NCI-H2081 treated with DMSO at 0.1 percent for 48 hours (cell line): ENCODE measurements at places on chromosomes 12 and 14.
A peak's percentile ranks its signal among the peaks of the same experiment; 100 is the strongest.

- no peak for DNase-seq
Observed at GRCh38 chr12:1790444-1790843, 29.9 kb upstream of the LRTM2 start.

- no peak for DNase-seq
Observed at GRCh38 chr12:117026921-117027250, 72.3 kb downstream of the TESC start.

DNA sequence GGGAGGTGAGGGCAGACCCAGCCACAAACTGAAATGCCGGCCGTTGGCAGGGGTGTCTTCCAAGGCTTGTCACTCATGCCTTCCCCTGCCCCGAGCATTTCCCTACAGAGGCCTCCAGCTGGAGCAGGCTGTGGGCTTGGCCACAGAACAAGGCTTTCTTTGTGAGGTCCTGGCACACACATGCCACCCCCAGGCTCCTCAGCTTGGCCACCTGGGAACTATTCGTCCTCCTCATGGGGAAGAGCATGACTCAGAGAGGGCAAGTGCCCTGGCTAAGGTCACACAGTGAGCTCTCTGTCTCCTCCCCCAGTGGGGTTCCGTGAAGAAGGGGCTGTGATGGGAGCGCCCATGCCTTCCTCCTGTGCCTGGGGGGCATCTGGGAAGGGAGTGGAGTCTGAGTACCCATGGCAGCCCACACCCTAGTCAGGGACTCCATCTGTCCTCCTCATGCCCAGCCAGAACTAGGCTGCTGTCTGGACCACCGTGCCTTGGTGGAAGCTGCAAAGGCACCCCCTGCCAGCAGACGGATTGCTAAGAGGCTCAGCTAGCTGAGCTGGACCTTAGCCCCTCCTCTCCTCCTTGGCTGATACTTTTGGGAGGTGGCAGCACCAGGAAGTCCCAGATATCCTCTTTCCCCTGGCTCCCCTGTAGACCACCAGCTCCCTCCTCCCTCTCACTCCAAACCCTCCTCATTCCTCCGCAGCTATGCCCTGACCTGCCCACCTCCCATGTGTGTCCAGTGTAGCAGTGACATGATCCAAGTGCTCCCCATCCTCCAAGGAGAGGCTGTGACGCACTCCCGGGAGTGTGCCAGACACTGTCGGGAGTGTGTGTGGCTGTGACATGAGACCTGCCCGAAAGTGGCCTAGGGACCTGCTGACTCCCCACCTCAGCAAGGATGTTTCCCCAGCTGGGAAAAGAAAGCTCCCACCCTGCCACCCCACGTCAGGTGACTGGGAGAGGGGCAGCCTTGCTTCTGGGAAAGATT lies 21.4 kb downstream of the ABCB9 start:
- DNase-seq: no peak

- no peak for DNase-seq
Observed at GRCh38 chr14:94494085-94494484, 15.2 kb downstream of the SERPINA12 start.

GRCh38 chr12:7304456-7304855 lies 584 bp downstream of the ACSM4 start:
- DNase-seq: no peak

GRCh38 chr12:53500142-53500775 lies 824 bp upstream of the TARBP2 start:
- no peak for DNase-seq

DNA sequence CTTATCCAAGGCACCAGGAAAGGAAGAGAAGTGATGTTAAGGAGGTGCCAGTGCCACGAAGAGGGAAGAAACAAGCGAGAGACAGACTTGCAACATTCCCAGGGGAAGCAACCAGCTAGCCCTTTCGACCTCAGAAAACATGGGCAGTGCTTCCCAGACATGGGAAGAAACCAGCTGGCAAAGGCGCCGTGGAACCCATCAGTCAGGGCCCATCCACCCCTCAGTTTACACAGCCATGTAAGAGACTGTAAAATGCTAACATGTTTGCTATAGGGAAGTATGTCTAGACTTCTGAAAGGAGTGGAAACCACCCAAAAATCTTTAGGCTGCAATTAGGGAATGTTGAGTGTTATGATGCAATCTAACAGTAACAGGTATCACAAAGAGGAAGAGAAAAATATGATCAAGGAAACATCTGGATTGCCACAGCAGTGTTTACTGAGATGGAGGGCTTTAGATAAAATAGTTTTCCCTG lies 26.3 kb downstream of the ANAPC5 start:
- no peak for DNase-seq

DNA sequence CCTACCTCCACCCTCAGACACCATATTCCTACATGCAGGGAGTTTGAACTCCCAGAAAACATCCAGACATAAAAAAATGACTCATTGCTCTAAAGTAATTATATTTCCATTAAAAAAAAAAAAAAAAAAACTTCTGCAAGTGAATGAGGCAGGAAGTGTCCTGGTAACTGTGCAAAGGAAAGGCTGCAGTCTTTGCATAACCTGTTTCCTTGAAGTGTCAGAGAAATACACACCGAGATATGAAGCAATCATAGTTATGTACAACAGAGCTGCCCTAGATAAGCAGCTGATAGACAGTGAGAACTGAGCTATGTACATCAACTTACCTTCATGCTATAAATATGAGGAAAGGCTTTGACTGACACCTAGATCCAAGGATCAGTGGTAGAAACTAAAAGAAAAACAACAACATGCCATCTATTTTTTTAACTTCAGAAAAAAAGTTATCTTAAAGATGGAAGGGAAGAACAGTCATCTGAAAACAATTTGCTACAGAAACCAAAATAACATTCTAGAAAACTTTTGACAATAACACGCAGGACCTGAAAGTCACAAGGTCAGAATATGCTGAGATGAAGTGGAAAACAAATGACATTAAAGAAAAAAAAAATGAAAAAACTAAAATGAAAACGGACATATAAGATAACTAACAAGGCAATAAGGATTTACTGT lies 263.2 kb downstream of the SEC23A start:
- DNase-seq: no peak

DNA sequence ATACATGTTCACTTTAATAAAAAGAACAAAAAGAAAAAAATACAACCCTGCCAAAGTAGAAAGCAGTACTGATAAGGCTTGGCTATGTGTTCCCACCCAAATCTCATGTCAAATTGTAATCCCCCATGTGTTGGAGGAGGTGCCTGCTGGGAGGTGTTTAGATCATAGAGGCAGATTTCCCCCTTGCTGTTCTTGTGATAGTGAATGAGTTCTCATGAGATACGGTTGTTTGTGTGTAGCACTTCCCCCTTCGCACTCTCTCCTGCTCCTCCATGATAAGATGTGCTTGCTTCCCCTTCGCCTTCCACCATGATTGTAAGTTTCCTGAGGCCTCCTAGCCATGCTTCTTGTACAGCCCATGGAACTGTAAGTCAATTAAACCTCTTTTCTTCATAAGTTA lies 59.9 kb downstream of the USP15 start:
- DNase-seq: no peak

DNA sequence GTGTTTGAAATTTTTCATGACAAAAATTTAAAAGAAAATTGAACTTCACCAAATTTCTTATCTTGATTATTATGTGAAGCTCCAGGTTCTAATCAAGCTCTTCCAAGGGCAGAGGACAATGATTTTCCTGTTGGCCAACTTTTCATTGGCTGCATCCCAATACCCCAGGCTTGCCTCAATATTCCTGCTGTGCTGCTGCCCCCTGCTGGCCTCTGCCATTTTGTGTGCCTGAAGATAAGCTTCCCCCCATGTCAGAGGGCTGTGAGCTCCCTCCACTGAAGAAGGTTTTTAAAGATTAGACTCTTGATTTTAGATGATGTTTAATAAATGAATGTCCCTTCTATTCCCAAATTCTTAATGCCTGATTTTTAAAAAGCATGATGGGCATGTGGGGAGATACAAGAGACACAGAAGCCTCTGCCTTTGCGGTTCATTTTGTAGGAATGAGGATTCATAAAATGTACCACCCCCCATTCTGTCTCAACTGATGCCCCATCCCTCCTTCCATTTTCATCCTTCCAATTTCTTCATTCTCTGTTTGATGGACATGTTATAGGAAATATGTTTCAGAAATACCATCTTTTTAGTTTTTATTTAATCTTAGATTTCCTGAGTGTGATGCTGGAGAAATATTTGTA lies 76.7 kb upstream of the RGS6 start:
- no peak for DNase-seq

GRCh38 chr12:57604992-57605810 lies 577 bp downstream of the DTX3 start:
- DNase-seq: no peak

GRCh38 chr14:101010293-101010692 lies 106.8 kb upstream of the RTL1 start:
- DNase-seq: no peak

DNA sequence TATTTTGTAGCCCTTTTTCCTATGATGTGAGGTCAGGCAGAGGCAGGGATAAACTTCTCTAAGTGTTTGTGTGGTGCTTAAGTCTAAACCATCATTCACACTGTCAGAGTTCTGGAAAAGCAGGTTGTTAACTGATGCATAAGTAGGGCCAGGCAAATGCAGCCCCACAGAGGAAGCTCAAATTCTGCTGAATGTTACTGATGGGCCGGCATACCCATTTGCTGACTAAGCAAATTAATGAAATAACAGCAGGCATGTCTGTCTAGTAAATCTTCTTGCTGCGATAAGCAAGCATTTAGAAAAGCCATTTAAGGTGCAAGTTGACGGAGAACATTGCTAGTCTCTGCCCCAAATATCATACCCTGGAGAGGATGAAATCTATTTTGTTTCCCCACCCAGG lies 523.2 kb upstream of the CCDC196 start:
- no peak for DNase-seq

DNA sequence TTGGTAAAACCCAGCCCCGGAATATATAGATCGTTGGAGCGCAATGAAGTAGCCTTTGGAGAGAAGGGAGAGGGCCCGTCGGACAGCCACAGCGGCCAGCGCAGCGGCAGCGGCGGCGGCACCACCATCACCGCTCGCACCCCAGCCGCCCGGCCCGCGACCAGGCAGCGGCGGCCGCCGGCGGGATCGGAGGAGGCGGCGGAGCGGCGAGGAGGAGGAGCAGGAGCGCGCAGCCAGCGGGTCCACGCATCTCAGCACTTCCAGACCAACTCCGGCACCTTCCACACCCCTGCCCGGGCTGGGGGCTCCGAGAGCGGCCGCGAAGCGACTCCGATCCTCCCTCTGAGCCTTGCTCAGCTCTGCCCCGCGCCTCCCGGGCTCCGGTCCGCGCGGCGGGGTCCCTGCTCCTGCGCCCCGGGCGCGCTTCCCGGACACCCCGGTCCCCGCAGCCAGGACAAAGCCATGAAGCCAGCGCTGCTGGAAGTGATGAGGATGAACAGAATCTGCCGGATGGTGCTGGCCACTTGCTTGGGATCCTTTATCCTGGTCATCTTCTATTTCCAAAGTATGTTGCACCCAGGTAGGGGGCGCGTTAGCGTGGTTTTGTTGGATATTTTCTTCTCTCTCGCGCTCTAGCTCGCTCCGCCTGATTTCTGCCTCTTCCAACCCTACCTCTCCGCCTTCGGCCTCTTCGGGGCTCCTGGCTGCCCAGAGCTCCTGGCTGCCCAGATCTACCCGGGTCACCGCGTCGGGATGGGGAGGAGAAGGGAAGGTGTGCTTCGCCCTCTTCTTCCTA lies 400 bp downstream of the CHST11 start:
- no peak for DNase-seq

GRCh38 chr12:109735825-109736551 lies 22.4 kb downstream of the FAM222A start:
- no peak for DNase-seq

DNA sequence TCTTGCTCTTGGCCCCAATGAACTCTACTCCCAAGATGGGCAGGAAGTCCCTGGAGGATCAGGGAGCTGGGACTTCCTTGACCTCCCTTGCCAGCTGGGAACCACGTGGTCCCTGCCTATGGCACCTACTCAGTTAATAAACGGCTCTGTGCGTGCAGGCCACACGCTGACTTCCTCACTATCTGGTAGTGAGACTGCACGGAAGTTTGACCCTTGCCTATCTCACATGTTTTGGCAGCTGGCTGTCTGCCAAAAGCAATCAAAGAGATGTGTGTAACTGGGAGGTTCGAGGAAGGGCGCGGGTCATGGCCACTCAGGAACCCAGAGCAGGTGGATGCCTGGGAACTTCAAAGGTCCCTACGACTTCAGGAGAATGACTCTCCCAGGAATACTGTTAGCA lies 57.9 kb downstream of the RFLNA start:
- no peak for DNase-seq

DNA sequence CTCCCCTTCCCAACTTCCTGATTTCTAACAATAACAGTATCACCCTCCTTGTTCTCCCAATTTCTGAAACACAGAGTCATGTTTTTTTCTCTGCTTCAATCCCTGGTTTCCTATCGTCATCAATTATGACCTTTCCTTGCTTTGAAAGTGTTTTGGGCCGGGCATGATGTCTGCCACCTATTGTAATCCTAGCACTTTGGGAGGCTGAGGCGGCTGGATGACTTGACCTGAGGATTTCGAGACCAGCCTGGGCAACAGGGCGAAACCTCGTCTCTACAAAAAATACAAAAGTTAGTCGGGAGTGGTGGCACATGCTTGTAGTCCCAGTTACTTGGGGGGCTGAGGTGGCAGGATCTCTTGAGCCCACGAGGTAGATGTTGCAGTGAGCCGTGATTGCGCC lies 12.6 kb upstream of the GPR162 start:
- no peak for DNase-seq

DNA sequence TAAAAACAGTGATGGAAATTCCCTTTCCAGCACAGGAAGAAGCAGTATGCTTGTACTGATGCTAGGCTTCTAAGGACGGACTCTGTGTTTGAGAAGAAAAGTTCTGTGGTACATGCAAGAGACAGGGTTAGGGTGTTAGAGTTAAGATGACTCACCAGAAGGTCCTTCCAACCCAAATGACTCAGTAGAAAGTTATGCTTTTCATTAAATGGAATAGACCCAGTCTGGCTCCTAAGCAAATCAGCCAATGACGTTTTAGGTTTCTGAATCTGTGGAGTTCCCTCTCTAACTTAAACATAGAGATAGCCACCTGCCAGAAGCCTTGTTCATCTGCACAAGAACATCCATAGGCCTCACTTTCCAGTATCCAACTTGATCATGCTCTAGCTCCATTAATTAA lies 5.7 kb downstream of the PTHLH start:
- no peak for DNase-seq

GRCh38 chr14:89351516-89352404 lies 65.3 kb downstream of the FOXN3 start:
- DNase-seq: peak; percentile 13

- no peak for DNase-seq
Observed at GRCh38 chr14:30194741-30195148, 267.1 kb upstream of the PRKD1 start.
